ENCODE measurements at places on chromosomes 11 and 22.

DNA sequence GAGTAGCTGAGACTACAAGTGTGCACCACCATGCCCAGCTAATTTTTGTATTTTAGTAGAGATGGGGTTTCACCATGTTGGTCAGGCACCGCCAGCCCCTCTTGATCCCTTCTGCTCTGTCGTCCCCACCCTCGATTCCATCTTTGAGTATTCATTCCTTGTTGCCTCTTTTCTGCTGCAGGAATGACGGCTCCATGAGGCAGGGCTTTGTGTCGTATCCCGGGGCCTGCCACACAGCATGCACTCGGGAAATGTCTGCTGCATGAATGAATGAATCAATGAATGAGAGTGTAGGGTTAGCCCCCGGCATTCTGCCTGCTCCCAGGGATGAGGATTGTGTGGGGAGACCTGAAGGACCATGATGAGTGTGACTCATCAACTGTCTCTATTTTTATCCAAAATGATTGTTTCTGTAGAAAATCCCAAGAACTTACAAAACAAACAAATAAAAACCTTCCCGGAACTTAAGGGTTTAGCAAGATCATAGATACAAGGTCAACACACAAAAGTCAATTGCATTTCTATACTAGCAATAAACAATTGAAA lies 54.6 kb upstream of the SLC22A12 start:
- DNase-seq = no peak

DNA sequence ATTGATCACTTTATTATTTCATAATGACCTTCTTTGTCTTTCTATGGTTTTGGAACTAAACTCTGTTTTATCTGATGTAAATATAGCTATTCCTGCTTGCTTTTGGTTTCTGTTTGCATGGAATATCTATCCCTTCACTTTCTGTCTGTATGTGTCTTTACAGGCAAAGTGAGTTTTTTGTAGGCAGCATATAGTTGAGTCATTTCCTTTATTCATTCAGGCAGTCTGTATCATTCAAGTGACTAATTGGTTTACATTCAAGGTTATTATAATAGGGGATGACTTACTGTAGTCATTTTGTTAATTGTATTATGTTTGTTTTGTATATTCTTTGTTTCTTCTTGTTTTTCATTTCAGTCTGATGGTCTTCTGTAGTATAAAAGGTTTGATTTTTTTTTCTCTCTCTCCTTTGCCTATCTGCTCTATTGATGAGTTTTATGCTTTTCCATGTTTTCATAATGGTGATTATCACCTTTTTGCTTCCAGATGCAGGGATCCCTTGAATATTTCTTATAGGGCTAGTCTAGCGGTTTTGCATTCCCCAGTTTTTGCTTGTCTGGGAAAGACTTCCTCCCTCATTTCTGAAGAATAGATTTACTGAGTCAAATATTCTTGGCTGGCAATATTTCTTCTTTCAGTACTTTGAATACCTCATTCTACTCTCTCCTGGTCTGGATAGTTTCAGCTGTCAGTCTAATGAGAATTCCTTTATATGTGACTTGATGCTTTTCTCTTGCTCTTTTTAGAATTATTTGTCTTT lies 50.4 kb downstream of the GDPD4 start:
- no peak for DNase-seq

- no peak for DNase-seq
Observed at GRCh38 chr11:131824771-131825170, 454.4 kb downstream of the NTM start.

- DNase-seq = no peak
Observed at GRCh38 chr11:65043881-65044501, 3.0 kb downstream of the SAC3D1 start.
